Smooth muscle cell of bladder (primary cell): ENCODE measurements at places on chromosomes 7 and 10. TPM values are rescaled to one million over a fixed set of nuclear protein-coding genes. Genes with fewer than 3 reads are reported as not detected.

SPDYE8 gene
- total RNA-seq = not detected in 2 replicates

KCTD7 gene
- 10.2 and 17.5 TPM in 2 replicates for total RNA-seq

CAV1 gene
- 150 and 234 TPM in 2 replicates for total RNA-seq

NAT16 gene
- not detected in 2 replicates for total RNA-seq

CYP2E1 gene
- 0.28 and 0.37 TPM in 2 replicates for total RNA-seq

NUPR2 gene
- not detected in 2 replicates for total RNA-seq

ZCWPW1 gene
- total RNA-seq = 1.6 and 2.8 TPM in 2 replicates

ODAD2 gene
- total RNA-seq = 1.2 and 3.1 TPM in 2 replicates
